ENCODE measurements at places on chromosomes 4 and X. TPM values are rescaled to one million over a fixed set of nuclear protein-coding genes. Genes with fewer than 3 reads are reported as not detected.

Gene USP27X
- total RNA-seq: 0.87 TPM

DNA sequence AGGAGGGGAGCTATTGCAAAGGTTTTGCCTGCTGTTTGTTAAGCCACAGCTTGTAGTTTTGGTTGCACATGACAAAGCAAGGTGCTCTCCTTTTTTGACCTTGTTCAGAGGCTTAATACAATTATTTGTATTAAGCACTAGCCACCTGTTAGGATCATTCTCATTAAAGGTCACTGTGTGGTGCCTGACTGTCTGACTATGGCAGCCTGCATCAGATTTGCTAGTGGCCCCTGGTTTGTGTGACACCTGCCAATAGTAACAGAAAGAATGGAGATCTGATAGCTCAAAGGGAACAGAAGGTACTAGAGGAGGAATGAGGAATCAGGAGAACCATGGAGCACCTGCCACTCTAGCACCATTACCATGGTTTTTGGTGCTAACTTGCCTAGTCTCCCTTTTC is 102.5 kb downstream of the POLA1 start:
- 0 out of 2 replicates have a peak, but pooled peaks cover 3% of the 10 kb centered on the region for H3K4me1 ChIP-seq
- no peaks in the 10 kb centered on the region for H3K27me3 ChIP-seq
- no peak for DNase-seq
- H3K36me3 ChIP-seq: no peaks in the 10 kb centered on the region
- no peak overlapping the region for H3K4me3 ChIP-seq
- H3K27ac ChIP-seq: no peak overlapping the region

- DNase-seq: no peak
- no peaks in the 10 kb centered on the region for H3K27me3 ChIP-seq
- no peak overlapping the region for H3K27ac ChIP-seq
- H3K4me3 ChIP-seq: no peak overlapping the region
- peaks cover 5% of the 10 kb centered on the region for H3K4me1 ChIP-seq
Measured at GRCh38 chr4:48046059-48046458, 29.5 kb downstream of the NIPAL1 start.

DNA sequence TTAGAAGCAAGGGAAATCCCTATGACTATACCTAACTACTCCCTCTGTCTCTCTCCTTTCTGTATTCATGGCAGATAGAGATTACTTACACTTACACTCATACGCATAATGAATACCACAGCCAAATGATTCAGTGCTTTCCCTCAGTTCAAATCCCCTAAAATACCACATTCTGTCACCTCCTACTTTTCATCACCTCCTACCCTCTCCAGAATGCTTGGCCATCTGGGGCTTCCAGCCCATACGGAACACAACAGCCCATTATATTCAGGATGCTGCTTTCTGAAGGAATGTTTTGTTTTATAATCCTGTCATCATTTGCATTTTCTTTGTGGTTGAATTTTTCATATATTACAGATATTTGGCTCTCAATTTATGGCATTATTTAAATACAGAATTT is 361.6 kb downstream of the GRIA2 start:
- no peak overlapping the region for H3K4me3 ChIP-seq
- DNase-seq: no peak
- H3K36me3 ChIP-seq: no peaks in the 10 kb centered on the region
- H3K27me3 ChIP-seq: no peaks in the 10 kb centered on the region
- H3K4me1 ChIP-seq: no peaks in the 10 kb centered on the region

Gene RNF150
- total RNA-seq: 26.1 TPM

Gene GAGE12F
- total RNA-seq: not detected

GRCh38 chr4:74962584-74962983 is 29.7 kb downstream of the PARM1 start:
- no peaks in the 10 kb centered on the region for H3K4me1 ChIP-seq
- no peak for DNase-seq
- no peak overlapping the region for H3K27ac ChIP-seq
- H3K4me3 ChIP-seq: no peak overlapping the region

DNA sequence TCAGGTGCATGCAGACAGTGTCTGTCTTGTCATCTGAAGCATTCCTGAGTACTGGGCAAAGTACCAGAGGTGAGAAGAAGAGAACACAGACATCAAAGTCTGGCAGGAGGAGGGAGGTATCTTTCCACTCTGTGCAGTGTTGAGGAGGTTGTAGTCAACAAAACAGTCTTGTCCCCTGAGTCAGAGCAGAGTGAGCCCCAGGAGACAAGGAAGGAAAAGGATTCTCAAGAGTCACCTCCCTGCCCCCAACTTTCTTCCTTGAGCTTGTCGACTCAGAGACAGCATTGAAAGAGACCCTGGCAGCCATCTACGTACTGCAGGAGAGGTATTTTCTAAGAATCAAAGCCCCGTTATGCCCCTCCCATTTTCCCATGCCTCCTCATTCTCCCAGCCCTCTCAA is 4.4 kb upstream of the SRPX start:
- H3K36me3 ChIP-seq: no peaks in the 10 kb centered on the region
- no peak overlapping the region for H3K4me3 ChIP-seq
- H3K4me1 ChIP-seq: peaks cover 3% of the 10 kb centered on the region
- no peak overlapping the region for H3K27ac ChIP-seq

DNA sequence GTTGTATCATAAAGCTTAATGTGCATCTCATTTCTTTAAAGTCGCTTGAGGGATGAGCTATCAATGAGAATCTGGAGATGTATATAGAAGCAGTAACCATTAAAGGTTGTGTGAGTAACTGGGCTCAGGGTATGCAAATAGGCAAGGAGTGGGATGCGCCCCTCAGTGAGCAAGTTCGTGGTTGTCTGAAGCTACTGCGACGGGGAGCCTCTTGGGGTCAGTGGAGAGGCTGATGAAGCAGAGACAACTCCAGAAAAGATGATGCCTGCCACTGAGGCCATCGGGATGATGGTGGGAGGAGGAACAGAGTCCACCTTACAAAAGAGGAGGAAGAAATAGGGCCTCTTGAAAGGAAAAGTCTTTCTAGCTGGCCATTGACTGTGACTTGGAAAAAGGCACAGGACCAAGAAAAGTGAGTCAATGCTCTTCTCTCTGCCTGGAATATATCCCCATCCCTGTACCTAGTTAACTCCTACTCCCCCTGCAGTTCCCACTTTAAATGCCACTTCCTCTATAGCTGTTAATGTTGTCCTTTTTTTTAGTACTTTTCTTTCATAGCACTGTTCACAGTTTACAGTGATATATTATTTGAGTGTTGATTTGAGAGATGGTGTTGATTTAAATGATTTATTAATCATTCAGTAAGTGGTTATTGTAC is 51.4 kb upstream of the LSM6 start:
- no peaks in the 10 kb centered on the region for H3K27me3 ChIP-seq
- H3K36me3 ChIP-seq: no peaks in the 10 kb centered on the region
- H3K4me1 ChIP-seq: no peaks in the 10 kb centered on the region
- no peak for DNase-seq
- no peak overlapping the region for H3K27ac ChIP-seq

DNA sequence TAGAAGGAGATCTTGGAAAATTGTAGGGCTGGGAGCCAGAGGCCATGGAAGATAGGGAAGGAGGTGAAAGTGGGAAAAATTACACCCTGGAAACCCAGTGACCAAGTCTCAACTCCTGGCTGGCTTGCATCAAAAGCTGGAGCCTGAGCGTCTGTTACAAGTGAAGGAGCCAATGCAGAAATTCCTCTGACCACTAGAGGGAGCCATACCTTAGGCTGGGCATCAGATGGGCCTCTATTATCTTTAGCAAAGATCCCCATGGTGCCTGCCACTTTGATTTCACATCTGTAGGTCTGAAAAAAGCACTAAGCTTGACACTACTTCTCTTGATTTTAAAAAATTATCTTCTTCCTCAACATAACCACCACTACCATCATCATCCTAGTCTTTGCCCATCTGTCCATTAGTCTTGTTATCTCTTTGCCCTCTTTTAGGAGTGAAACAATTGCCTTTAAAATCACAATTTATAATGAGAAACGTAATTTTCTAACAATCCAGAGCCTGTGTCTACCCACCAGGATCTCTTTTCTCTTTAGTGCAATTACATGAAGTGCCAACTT is 62.9 kb downstream of the ANAPC4 start:
- H3K4me1 ChIP-seq: no peaks in the 10 kb centered on the region
- no peak overlapping the region for H3K4me3 ChIP-seq
- no peaks in the 10 kb centered on the region for H3K27me3 ChIP-seq
- H3K36me3 ChIP-seq: no peaks in the 10 kb centered on the region
- no peak overlapping the region for H3K27ac ChIP-seq

DNA sequence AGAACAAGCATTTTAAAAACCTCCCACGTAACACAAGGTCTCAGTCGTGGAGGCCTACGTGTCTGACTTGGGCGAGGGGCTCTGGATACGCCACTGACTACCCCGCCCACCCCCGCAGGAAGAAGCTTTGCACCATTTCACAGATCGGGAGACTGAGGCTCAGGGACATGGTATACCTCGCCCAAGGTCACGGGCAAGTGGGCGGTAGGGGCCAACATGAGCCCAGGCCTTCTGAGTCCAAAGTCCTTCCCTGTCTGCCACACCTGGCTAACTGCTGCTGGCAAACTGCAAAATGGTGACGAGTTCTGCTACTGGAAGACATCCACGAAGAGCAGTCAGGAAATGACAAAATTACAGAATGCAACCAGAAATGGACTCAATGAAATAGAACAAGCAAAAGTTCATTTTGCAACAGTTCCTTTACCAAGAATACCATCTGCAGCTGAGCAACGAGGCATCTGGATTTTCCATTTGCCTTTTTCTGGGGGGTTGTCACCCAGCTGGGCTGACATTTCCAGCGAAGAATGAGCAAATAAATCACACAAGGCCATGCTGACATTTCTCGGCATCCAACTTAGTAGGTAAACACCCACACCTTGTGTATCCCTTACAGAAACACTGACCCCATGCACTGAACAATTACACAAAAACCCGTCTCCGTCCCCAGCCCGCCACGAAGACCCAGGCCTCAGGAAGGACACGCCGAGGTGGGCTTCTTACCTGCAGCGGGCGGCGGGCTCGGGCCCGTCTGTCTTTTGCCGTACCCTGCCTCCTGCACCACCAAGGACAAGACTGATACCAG is 70.2 kb upstream of the AFAP1 start:
- no peak overlapping the region for H3K27ac ChIP-seq
- peaks cover 42% of the 10 kb centered on the region for H3K27me3 ChIP-seq
- H3K36me3 ChIP-seq: no peaks in the 10 kb centered on the region
- H3K4me3 ChIP-seq: no peak overlapping the region
- DNase-seq: no peak
- no peaks in the 10 kb centered on the region for H3K4me1 ChIP-seq

- H3K27me3 ChIP-seq: no peaks in the 10 kb centered on the region
- no peak for DNase-seq
- no peaks in the 10 kb centered on the region for H3K36me3 ChIP-seq
- H3K4me3 ChIP-seq: no peak overlapping the region
- no peak overlapping the region for H3K27ac ChIP-seq
- H3K4me1 ChIP-seq: peaks cover 5% of the 10 kb centered on the region
Measured at GRCh38 chr4:113866611-113867010, 105.1 kb upstream of the CAMK2D start.

All from SJSA1 (cell line).